ENCODE measurements at places on chromosomes 12 and 14.

- no peak for DNase-seq
These were observed 32.3 kb upstream of the RAD51AP1 start for GRCh38 chr12:4506430-4506829.

GRCh38 chr12:74166096-74166495 lies 371.5 kb upstream of the ATXN7L3B start:
- DNase-seq: no peak

- DNase-seq: peak; percentile 75
These were observed 35.3 kb downstream of the VWF start for GRCh38 chr12:6088921-6089747.

GRCh38 chr12:107233551-107233950 lies 140.2 kb upstream of the CRY1 start:
- DNase-seq: no peak

DNA sequence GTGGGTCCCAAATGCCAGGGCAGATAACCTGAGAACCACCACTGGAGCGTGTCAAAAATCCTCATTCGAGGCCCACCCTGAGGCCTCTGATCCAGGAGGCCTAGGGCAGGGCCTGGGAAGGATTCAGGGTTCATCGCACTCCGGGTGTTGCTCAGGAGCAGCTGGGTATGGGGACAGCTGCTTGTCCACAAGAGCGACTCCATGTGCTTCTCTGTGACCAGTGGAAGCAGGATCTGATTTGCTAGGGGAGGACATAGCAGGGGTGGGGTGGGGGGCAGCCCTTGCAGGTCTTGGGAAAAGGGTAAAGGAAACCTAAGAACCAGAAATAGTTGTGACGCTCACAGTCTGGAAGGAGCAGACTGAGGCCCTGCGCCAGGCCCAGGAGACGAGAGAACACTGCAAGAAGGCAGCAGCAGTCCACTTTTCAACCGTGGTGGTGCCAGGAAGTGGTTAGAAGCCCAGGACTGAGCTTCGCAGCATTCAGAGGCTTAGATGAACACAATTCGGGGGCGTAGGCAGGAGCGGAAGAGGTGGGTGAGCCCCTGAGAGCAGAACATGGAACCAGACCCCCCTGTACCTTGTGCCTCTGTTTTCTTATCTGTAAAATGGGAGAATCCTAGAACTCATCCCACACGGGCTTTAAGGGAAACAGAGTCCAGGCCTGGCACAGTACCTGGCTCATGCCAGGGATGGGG lies 33.7 kb downstream of the ITPK1 start:
- DNase-seq: no peak

GRCh38 chr14:101072945-101073597 lies 169.5 kb upstream of the RTL1 start:
- DNase-seq: peak; percentile 97

GRCh38 chr14:71594821-71595220 lies 337.4 kb upstream of the RGS6 start:
- no peak for DNase-seq

GRCh38 chr12:4914720-4915119 lies 5.0 kb downstream of the KCNA1 start:
- no peak for DNase-seq

- no peak for DNase-seq
These were observed 1.3 kb downstream of the DDN start for GRCh38 chr12:48997719-48998496.

- DNase-seq: no peak
These were observed 16.8 kb downstream of the PLXNC1 start for GRCh38 chr12:94165138-94165537.

DNA sequence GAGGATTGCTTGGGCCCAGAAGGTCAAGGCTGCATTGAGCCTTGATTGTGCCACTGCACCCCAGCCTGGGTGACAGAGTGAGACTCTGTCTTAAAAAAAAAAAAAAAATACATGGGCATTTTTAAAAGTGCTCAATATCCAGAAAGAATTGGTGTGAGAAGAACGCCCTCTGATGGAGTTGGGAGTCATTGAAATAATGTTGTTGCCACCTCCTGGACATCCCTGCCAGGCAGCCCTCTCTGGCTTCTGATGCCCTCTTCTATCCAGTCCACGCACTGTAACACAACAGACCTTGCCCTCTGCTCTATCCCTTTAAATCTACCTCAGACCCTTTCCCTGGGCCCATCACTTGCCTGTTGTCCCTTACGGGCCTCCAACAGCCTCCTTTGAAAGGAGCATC lies 4.9 kb downstream of the PTGDR start:
- peak; percentile 47 for DNase-seq

GRCh38 chr12:28535216-28535615 lies 345.0 kb downstream of the CCDC91 start:
- peak; percentile 7 for DNase-seq

DNA sequence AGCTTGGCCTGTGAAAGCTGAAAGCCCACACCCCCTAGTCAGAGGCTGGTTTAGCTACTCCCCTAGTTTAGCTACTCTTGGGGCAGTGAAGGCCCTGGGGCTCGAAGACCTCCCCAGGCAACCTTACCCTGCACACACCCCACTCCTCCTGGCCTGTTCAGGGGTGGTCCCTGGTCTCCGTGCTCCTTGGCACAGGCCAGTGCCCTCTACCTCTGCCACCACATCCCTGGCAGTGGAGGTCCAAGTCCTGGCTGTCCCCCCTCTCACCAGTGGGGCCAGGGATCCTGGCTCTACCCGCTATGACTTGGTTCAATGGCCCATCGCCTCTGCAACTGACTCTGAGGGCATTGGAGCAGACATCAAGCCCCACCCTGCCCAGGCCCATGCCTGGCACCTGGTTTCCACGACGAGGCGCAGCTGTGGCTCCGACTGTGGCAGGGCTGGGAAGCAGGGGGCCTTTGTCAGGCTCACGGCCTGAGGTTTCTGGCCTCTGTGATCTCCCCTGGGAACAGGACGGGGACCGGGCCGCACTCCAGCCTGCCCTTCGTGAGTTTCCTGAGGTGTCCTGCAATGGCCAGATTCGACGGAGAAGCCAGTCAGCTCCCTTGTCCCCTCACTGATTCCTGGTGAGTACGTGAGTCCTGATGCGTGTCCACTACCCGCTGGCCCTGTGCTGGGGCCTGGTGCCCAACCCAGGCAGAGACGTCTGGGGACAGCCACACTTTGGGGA lies 5.7 kb downstream of the TMEM121 start:
- no peak for DNase-seq

DNA sequence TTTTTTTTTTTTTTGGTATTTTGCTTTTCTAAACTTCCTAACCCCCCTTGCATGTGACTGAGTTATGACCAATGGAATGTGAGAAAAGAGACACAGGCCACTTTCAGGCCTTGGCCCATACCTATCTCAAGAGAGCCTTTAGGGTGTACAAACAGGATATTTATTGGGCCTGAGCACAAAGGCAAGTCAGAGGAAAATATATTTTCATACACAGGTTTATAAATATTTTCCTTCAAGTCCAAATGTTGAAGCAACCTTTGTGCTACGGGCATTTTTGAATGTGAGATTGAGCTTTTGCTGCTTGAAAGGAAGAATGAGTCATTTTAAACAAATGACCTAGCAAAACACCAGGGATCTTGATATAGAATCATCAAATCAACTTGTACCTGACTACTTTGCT lies 228.6 kb upstream of the E2F7 start:
- DNase-seq: no peak

GRCh38 chr12:51851413-51852124 lies 3.1 kb upstream of the FIGNL2 start:
- DNase-seq: no peak

DNA sequence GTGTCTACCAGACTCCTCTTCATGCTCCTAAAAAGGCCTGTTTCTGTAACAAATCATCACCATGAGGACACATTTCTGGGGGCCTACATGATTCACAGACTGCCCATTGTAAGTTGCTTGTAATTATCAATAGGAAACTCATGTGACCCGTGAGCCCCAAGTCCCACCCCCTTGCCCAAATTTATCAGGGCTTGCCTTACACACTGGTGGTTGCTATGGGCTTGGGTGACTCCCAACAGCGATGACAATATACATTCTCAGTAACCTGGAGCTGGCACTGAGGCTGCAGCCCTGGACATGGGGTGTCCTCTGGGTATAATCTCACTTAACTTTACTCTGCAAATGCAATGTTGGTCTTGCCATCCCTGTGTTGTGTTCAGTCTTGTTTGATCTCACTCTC lies 149.2 kb downstream of the NRXN3 start:
- DNase-seq: no peak

DNA sequence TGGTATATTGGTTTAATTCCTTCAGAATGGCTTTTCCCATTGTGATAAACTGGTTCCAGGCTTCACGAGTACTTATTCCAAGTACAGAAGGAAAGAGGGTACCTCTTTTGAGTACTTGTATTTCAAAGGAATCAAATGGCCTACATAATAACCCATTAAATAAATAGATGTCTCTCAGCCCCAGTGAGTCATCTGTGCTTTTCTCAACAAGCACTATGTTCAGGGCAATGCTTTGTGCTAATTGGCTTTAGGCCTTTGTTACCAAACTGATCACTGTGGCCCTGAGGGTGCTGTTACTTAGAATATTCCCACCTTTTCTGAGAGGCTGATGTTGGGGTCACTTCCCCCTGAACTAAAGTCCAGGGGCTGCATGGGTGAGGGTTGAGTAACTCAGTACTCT lies 107.1 kb downstream of the LRRK2 start:
- DNase-seq: no peak

- no peak for DNase-seq
These were observed 20.3 kb downstream of the OLR1 start for GRCh38 chr12:10151621-10152020.

DNA sequence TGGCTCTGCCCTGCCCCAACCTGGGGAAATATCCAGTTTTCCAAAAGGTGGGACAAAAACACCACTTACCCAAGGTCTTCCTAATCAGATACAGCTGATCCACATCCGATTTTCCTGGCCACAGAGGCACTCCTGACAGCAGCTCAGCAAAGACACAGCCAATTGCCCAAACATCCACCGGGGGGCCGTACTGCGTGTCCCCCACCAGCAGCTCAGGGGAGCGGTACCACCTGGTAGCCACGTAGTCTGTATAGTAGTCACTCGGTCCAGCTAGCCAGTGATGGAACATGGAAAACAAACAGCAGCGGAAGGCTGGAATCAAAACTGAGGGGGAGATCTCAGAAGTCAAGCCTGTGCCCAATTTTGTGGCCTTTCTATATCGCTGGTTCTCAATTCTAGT lies 28.8 kb downstream of the DMAC2L start:
- DNase-seq: peak; percentile 33

All from mesendoderm (in vitro differentiated cells).